ENCODE measurements at places on chromosomes 5 and 9. TPM values are rescaled to one million over a fixed set of nuclear protein-coding genes. Genes with fewer than 3 reads are reported as not detected.

DNA sequence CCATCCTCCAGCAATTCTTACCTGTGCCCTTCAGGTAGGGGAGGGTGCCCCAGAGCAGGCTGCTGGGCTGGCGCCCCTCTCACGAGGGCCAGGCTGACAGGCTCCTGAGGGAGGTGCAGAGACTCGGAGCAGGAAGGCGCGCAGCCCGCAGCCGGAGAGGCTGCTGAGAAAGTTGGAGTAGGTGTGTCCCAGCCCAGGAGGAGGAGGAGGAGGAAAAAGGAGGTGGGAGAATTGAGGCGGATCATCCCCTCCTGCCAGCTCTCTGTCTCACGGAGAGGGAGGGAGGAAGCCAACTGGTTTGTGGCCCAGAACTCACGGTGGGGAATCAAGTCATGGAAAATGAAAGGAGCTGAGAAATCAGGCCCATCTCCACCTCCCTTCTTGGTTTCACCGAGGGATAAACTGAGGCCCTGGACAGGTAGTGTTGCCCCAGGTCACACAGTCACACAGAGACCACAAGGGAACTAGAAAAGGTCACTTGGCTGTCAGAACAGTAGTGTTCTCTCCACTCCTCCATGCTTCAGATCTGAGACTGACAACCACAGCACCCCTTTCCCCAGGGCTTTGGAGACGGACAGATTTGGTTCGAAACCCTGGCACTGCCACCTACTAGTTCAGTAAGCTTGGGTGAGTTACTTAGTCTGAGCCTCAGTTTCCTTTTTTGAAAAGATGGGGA lies at the start of gene FAT2:
Gene FAT2, minus strand, starts transcription at position 188 of the 676 bp plus-strand sequence. CDS start 22,400 bp downstream, outside the sequence.
- DNase-seq, result no peak

DNA sequence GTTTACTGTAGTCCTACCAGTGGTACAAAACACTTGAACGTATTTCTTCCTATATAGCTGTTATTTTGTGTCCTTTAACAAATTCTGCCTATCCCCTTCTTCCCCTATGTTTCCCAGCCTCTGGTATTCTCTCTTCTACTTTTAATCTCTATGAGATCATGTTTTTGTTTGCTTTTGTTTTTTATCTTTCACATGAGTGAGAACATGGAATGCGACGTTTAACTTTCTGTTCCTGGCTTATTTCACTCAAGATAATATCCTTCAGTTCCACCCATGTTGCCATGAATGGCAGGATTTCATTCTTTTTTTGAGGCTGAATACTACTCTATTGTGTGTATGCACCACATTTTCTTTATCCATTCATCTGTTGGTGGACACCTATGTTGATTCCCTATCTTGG lies 634.4 kb upstream of the WWC1 start:
- DNase-seq, result no peak

Gene OGN
- total RNA-seq, result 11.8 TPM

DNA sequence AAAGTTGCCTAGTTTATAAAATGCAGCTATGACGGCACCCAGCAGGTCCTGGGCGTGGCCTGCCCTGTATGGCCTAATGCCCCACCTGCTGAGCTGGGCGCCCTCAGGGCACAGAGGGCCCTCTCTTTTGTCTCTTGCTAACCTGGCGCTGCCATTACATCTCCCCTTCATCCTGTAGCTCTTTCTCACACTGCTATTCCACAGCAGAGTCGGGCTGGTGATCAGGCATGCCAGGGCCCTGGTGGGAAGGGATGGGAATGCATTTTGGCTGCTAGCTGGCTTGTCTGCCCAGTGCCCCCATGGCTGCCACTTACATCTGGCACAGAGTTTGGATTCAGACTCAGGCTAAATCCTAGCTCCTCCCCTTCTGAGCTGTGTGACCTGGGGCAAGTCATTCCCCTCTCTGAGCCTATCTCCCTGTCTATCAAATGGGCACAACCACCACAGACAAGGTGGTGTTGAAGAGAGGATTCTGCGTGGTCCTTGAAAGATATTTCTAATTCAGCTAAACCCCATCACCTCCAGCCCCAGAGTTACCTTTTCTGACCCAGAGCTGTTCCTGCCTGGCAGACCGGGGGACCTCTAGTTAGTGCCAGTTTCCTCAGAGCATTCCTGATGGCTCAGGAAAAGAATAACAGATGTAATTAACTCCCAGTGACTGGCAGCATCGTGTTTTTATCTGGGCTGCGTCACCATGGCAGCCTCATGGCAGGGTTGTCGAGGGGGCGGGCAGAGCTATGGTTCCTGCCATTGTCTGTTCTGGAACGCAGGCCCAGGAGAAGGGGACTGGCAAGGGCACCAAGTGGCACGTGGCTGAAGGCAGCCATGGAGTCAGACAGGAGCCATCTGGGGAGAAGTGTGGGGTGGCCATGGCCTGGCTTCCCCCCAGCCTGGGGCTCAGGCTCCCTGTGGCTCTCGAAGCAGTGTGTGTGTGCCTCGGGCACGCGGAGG lies 6.3 kb downstream of the PRR7 start:
- DNase-seq, result no peak

- no peak for DNase-seq
These were observed 30.7 kb downstream of the TERT start for GRCh38 chr5:1264211-1264610.

Gene INSL6
- total RNA-seq, result not detected

Gene SVEP1
- 36.2 TPM for total RNA-seq

Gene OTULINL
- 54.7 TPM for total RNA-seq

Gene NRG2
- 0.68 TPM for total RNA-seq

Gene ENG
- total RNA-seq, result 354 TPM

DNA sequence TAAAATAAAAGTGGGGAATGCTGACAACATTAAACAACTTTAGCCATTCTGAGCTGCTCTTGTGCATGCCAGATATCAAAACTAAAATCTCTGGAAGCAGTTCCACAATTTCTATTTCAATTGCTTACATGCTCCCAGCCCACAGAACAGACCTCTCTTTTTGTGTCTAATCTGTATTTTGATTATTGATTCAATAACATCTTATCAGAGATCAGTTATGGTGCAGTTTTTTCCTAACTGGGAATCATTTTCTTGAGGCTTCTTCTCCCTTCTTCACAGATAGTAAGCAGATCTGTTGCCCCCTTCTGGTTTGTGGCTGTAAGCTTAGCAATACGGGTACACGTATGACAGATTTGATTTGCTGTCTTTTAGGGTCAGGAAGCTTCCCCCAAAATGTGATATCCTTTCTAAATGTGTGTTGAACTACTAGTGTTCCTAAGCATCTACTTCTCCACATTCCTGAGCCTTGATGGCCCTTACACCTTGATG lies 39.4 kb downstream of the MRPS27 start:
- peak; percentile 27 for DNase-seq

- no peak for DNase-seq
These were observed 297.8 kb upstream of the GRAMD2B start for GRCh38 chr5:126125407-126125806.

DNA sequence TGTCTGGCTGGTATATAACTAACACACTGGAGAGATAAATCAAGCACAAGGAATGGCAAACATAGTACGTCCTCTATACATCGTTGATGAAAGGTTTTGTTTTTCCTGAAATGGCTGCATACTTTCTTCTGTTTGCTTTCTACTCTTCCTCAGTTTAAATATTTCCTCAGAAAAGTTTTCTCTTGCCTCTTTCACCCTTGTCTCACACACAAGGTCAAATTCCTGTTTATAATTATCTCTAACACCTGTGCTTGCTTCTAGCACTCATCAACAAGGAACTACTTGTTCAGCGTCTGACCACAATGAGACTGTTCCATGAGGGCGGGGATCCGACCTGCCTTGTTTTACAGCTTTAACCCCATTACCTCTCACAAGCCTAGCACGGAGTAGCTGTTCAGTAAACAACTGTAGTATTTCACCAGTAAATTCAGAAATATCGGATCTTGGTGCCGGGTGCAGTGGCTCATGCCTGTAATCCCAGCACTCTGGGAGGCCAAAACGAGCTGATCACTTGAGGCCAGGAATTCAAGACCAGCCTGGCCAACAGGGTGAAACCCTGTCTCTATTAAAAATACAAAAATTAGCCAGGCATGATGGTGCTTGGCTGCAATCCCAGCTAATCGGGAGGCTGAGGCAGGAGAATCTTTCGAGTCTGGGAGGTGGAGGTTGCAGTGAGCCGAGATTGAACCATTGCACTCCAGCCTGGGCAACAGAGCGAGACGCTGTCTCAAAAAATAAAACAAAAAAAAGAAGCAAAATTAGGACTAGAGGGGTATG lies 37.0 kb downstream of the NR6A1 start:
- peak; percentile 45 for DNase-seq

GRCh38 chr9:73176450-73176875 lies 24.8 kb downstream of the ANXA1 start:
- DNase-seq, result no peak

DNA sequence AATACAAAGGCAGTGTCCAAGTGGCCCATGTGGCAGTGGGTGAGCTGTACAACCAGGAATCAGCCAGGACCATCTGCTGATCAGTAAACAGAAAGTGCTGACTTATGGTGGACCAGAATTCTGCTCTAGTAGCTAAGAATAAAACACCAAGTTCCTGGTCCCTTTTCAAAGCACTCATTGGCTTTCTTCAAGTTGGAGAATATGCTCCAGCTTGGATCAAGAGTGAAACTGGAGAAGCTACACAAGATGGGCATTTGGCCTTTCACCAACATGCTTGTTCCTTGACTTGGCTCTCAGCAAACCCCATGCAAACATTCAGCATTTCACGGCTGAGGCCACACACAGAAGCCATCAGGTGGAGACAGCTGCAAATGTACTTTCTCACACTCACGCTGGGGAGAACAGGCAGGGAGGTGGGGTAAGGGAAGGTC lies 32.1 kb downstream of the MARCHF3 start:
- no peak for DNase-seq

DNA sequence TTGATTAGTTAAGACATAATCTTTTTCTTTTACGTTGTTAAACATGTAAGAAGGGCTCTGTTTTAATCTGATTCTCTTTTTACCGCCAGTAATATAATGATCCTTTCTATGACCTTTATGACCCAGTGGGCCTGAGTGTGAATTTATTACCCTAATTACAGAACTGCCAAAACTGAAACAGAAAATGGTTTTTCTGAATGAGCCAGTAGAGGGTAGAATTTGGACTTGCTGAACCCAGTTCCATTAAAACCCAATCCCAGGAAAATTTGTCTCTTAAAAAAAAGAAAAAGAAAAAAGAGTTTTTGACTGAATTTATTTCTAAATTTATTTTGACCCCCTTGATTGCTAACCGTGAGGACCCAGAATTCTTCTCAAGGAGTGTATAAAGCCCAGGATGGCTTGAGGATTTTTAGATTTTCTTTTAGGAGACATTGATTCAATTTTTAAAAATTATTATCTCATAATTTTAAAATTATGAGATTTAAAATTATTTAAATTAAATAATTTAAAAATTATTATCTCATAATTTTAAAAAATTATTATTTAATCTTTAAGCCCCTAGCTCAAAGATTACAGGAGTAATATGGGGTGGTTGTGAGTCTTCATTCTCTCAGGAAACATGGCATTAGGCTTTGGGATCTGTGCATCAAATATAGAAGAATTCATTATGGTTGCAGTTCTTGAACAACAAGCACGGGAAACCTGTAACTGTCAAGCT lies 94.1 kb upstream of the GLIS3 start:
- DNase-seq, result no peak

Gene PCDHB13
- total RNA-seq, result 2.1 TPM

GRCh38 chr5:35876454-35876853 lies 19.8 kb downstream of the IL7R start:
- no peak for DNase-seq

DNA sequence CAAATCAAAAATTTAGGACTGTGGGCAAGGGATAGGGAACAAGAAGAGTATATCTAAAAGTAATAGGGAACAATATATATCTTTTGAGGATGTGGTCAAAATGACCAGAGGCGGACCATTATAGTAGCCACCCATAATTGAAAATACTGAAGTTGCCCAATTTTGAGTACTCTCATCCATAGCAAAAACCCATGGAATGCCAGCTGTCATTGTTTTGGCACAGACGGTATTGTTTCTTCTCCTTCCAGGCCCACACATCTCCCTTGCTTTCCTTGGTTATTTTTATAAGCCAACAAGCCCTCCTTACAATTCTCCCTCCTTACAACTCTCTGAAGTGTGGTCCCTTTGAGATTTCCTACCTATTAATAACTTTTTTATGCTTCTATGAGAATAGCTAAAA lies 50.4 kb upstream of the RGMB start:
- no peak for DNase-seq

Gene GPR151
- total RNA-seq, result not detected

- no peak for DNase-seq
These were observed 25.1 kb downstream of the PALM2AKAP2 start for GRCh38 chr9:109805050-109805449.

DNA sequence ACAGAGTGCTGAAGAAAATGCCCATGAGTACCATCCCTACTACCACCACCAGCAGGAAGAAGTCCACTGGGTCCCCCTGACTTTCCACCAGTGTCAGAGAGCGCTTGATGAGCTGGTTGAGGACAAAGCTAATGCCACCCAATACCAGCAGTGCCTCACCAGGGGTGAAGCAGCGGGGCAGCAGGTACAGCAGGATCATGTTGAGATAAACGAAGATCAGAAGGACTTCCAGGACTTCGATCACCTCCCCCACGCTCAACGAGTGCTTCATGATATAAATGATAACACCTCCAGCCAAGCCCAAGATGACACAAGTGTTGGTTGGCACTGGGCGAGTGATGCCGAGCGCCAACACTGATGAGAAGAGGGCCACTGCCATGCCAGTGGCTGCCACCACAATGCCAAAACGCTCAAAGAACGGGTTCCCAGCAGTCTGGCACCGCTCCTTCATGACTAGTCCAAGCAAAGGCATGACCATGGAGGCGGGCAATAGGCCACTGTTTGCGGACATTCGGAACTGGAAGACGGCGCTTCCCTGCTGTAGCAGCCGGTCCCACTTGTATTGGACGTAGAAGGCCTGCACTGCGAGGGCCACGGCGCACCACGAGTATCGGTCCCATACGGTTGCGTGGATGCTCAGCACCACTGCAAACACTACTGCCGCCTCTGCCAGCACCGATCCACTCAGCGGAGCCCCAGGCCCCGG lies 679 bp downstream of the DOLK start:
- no peak for DNase-seq

Gene LPAR1
- total RNA-seq, result 40.5 TPM

- DNase-seq, result peak; percentile 36
These were observed 134.8 kb downstream of the KCNIP1 start for GRCh38 chr5:170638454-170639220.

DNA sequence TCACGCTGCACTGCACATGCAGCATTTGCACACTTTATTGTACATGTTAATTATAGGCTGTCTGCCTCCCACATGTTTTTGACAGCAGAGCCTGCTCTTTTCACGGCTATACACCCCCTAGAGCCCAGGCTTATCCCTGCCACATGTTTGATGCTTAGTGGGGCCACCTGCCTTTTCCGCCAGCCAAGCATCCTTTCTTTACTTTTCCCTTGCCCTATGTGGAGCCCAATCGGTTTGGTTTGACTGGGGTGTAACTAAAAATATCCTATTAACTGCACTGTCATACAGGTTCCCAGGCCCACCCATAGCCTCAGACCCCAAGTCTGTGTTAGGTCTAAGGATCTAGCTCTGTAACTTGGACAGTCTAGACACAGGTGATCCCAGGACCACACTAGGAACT lies 18.9 kb upstream of the S1PR3 start:
- no peak for DNase-seq

Gene C9orf153
- total RNA-seq, result 0.41 TPM

- DNase-seq, result no peak
These were observed 36.8 kb upstream of the FRRS1L start for GRCh38 chr9:109203761-109204360.

GRCh38 chr5:74647096-74647495 lies 6.6 kb upstream of the ENC1 start:
- no peak for DNase-seq

- no peak for DNase-seq
These were observed 2.4 kb downstream of the ANXA6 start for GRCh38 chr5:151154931-151155774.

- DNase-seq, result peak; percentile 78
These were observed 1.3 kb downstream of the NR2F1-AS1 start for GRCh38 chr5:93579692-93580062.

GRCh38 chr9:134983074-134983473 lies 65.4 kb upstream of the FCN1 start:
- peak; percentile 90 for DNase-seq
